Upper lobe of right lung (tissue), 1 donor: ENCODE measurements at places on chromosomes 3 and 15.

GRCh38 chr3:54954521-54954920 is 26.7 kb upstream of the LRTM1 start:
- DNase-seq = no peak

- no peak for DNase-seq
Observed at GRCh38 chr15:66802025-66803001, 100.3 kb downstream of the SMAD6 start.

GRCh38 chr15:101138913-101139880 is 112.7 kb downstream of the CHSY1 start:
- no peak for DNase-seq

DNA sequence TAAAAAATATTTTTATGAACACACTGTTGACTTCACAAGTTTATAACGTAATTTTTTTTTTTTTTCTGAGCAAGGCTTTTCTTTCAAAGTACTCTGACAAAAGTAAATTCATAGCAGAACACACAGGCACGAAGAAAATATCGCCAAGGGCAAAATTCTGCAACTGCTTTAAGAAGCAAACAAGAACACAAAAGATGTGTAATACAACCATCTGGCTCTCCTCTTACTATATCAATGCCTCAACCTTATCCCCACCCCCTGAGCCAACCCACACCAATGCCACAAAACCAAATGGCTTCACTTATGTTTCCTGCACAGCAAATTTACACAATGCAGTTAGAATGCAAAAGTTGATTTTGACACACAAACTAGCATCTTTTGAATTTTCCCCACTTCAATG is 274.2 kb downstream of the FOXP1 start:
- DNase-seq = no peak

- DNase-seq = no peak
Observed at GRCh38 chr3:29582273-29582672, 301.4 kb downstream of the RBMS3 start.

GRCh38 chr15:88568589-88568988 is 22.1 kb upstream of the DET1 start:
- DNase-seq = no peak

GRCh38 chr3:26118165-26118564 is 328.3 kb downstream of the OXSM start:
- no peak for DNase-seq

DNA sequence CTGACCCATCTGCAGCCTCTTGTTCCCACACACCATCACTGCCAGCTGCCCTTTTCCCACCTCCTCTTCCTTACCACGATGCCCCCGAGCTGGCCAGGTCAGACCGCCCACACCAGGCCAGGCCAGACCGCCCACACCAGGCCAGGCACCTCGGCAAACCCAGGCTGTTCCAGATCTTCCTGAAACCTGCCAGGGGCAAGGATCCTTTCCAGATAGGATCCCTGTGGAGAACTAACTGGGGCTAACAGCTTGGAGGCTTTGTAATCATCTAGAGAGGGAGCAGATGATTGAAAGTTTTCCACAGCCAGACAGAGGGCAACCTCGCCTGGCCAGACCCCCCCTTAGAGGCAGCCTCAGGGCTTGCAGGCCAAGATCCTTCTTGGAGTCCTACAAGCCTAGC is 287.3 kb upstream of the TLE3 start:
- DNase-seq = no peak

- no peak for DNase-seq
Observed at GRCh38 chr15:87579537-87579936, 677.0 kb downstream of the NTRK3 start.

- no peak for DNase-seq
Observed at GRCh38 chr3:131328721-131329120, 52.9 kb upstream of the NUDT16 start.

DNA sequence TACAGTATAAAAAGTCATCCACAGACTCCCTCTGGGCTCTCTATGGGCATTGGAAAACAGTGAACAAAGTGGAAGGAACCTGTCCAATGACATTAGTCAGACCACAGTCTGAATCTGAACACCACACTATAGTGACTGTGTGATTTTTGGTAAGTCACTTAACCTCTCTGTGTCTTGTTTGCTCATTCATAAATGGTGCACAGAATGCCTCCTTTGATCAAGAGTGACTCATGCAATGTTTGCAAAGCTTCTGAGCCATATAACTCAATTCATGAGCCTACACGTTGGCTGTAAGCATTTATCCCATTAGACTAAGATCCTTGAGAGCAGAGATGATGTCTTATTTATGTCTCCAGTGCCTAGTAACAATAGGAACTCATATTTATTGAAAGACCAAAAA is 46.7 kb downstream of the SV2B start:
- no peak for DNase-seq

DNA sequence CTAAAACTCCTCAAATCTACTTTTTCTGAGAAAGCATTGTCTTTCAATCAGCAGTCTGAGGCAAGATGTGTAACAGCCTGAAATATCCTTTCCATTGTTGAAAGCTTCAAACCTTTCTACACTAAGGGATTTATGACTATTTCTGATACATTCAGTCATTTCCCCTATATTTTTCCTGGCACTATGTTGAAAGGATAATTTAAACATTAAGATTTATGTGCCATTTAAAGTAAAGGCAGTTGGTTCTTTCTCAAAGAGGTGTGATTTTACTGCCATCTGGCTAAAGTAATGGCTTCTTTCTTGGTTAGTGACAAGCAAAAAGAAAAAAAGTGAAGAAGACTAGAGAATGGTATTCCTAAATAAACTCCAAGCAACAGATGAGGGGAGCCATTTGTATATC is 249.6 kb upstream of the COL8A1 start:
- DNase-seq = no peak

GRCh38 chr3:54322354-54322753 is 200.0 kb downstream of the CACNA2D3 start:
- no peak for DNase-seq

- DNase-seq = no peak
Observed at GRCh38 chr15:44661576-44661975, 1.9 kb downstream of the SPG11 start.

DNA sequence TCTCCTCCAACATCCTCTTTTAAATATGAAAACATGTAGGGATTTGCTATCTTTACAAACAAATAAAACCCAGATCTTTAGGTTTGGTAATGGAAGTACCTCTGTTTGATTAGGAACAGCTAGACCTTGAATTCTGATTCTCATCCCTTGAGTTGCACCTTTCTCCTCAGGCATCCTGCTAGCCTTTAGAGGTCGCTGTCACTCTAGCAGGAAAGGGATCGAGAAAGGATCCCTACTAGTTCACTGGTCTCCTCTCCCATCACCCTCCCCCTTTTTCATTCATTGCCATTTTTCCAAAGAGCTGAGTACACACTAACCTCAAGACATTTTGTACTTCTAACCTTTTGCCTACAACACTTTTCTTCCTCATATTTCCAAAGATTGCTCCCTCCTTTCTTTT is 569.8 kb downstream of the RBMS3 start:
- DNase-seq = no peak
